Stimulated activated CD4-positive, alpha-beta T cell treated with anti-CD3 and anti-CD28 coated beads, Interleukin-1b, Interleukin-23, amount 100 ng/mL, for 1 hour (primary cell): ENCODE measurements at places on chromosomes 11 and 22.

DNA sequence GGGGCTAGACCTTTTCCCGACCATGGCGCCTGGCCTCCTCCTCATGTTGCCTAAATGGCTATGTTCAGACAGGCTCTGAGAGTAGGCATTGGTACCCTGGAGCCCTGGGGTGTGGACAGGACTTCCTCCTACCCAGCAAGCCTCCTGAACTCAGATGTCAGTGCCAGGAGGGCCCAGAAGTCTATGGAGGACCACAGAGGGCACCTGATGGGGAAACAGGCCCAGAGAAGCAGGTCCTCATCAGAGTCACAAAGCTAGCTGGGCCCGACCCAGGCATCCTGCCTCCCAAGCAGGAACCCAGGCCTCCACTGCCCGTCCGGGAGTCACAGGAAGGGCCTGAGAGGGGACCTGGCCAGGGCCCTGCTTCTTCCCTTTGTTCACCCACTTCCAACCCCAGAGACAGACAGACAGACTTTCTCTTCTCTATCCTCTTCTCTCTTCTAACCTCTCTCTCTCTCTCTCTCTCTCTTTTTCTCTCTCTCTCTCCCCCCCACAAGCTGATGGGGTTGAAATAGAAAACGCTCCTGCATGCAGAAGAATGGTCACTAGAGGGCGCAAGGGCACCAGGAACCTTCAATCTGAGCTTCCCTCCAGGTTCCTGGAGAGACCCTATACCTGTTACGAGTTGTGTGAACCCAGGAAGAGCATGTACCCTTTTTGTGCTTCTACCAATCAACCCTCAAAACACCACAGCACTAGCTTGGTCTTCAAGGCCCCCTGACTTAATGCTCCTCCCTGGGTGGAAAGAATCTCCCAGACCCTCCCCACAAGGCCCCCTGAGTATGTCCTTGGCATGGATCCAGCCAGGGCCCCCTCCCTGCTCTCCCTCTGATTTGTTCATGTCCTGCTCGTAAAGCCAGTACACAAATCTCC, 27.1 kb downstream of the ARAP1 start:
- DNase-seq, result peak; percentile 60

DNA sequence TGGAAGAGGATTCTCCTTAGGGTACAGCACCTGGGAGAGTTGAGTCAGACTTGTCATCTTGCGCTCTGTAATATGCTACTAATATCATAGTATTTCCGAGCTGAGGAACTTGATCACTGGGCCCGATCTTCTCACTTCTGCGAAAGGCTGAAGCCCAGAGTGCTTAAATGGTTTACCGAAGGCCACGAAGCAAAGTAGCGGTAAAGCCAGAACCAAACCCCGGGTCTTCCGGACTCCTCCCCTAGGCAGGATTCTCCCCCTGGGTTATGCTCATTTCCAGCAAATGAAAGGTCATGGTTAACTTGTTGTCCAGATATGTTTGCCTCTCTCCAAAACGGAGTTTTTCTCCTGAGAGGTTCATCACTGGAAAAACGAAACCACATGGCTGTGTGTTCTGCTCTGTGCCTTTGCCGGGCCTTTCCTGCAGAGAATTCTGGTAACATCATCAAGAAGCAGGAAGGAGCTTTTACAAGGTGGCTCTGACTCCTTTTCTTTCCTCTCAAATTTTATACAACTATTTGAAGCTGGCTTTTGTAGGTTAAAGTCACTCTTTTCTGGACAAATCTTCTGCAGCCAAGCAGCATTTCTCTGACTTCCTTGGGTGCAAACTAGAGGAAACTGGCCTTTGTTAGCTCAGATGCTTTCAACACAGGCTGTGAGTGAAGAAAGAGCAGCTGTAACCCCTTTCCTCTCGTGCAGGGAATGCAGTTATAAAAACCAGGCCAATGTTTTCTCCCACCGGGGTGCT, 35.5 kb downstream of the UBASH3B start:
- no peak for DNase-seq

GRCh38 chr11:76838678-76839068, 22.0 kb upstream of the ACER3 start:
- DNase-seq, result no peak

DNA sequence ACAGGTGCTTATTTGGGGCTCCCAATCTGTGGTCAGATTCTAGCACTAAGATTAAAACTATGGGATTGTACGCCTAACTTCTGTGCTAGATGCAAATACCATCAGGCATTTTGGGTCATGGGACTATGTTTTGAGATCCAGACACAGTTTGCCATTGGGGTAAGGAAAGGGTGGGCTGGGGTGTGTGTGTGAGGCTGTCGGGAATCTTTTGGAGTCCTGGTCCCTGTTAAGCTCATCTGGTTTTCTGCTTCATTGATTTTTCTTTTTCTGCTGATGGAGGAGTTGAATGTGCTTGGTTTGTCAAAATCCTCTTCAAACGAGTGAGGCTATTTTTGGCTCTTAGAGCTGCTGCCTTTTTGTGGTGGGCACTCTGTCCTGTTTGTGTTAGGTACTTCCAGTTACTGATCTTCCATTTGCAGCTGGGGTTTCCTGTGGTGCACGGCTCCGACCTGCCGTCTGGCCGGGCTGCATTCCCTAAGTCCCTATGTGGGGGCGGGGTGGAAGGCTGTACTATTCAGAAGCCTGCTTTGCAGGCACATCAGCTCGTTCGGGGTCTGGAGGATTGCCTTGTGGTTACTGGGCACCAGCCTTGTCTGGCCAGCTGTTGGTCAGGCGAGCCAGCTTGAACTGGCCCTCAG, 2.9 kb downstream of the BCR start:
- DNase-seq, result no peak

GRCh38 chr22:49348631-49349030, 479.0 kb downstream of the BRD1 start:
- no peak for DNase-seq

DNA sequence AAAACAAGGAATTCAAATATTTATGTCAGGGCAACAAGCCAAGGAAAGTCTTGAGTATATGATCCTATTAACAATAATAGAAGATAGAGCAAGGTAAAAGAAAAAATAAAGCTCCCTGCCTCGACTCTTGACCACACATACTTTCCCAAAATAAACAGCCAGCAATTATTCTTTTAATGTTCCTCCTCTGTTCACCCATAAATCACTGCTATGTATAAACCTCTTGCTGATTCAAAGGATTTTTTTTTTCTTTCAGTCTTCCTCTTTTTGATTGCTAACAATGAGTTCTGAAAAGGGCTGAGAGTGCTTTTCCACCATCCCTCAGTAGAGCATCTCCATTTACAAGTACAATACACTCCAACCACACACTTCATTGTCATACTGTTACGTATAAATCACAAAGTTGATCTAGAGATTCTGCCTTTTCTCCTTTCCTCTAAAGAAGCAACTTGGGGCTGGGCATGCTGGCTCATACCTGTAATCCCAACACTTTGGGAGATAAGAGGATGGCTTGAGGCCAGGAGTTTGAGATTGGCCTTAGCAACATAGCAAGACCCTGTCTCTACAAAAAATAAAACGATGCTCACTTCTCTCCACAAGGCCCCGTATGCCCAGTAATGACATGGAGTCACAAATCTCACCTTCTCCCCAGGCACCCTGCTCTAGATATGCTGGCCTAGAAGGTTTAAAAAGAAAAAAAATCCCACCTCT, 24.0 kb downstream of the RAB30 start:
- DNase-seq, result no peak

GRCh38 chr11:76005756-76006155, 190.7 kb downstream of the UVRAG start:
- DNase-seq, result no peak

DNA sequence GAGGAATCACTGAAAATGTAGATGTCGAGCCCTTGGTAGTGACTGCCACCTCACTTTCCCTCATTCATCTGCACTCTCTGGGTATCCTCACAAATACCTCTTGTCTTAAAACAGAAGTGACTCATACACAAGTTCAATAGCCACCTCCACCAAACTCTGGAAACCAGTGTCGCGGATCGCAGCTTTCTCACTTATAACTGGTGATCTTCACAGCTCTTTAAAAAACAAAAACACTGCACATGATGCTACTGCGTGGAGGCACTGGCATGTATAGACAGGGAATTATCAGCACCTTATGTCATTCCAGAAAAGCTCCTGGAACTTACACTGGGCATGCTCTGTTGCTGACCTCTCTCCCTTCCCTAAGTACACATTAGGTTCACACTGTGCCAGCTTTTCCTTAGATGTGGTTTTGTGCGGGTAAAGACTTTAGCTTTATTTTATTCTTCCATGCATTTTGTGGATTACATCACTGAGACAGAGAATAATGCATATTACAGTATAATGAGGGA, 425.5 kb upstream of the CADM1 start:
- no peak for DNase-seq

- DNase-seq, result no peak
Measured at GRCh38 chr11:73454987-73455386, 78.8 kb downstream of the RELT start.

GRCh38 chr22:26265281-26265680, 96.0 kb downstream of the SEZ6L start:
- no peak for DNase-seq

DNA sequence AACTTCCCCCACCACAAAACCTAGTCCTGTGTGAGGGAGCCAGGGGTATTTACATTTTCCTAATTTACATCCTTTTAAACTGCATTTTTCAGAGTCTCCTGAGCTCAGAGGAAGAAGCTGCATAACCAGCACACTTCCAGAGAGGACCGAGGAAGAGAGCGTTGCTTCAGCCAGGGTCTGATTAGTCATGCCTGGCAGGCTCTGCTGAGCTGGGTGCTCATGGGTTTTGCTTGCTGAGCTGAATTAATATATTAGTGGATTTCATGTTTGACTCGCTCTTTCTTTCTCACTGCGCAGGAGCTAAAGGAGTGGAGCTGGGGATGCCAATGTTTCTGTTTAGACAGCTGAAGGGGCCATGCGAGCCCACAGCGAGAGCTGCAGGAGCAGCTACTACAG, 539.3 kb upstream of the B3GAT1 start:
- no peak for DNase-seq

- DNase-seq, result no peak
Measured at GRCh38 chr11:34395916-34396550, 38.2 kb upstream of the ABTB2 start.

DNA sequence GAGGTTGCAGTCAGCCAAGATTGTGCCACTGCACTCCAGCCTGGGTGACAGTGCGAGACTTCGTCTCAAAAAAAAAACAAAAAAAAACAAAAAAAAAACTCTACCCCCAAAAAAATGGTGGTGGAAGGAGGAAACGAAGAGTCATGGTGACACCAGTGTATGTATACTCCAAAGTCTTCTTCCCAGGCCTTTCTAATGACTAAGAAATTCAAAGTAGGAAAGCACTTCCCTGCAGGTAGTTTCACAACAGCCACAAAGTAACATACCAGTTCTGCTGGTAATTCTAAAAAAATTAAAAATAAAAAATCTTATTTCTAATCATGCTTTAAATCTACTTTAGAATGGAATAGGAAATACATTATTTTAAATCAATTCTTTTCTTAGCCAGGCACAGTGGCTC, 72.6 kb downstream of the DENND5A start:
- no peak for DNase-seq
